Mucosa of descending colon (tissue), 3 donors: ENCODE measurements at places on chromosomes 2 and 18. TPM values are rescaled to one million over a fixed set of nuclear protein-coding genes. Genes with fewer than 3 reads are reported as not detected.

GRCh38 chr2:131413148-131413747 lies 49.3 kb upstream of the RAB6D start:
- no peak for DNase-seq

GRCh38 chr2:131037398-131038257 lies 55.6 kb downstream of the FAM168B start:
- no peak for DNase-seq

EVA1A gene
- total RNA-seq = not detected

SCN3A gene
- 1.1 TPM for total RNA-seq

DNA sequence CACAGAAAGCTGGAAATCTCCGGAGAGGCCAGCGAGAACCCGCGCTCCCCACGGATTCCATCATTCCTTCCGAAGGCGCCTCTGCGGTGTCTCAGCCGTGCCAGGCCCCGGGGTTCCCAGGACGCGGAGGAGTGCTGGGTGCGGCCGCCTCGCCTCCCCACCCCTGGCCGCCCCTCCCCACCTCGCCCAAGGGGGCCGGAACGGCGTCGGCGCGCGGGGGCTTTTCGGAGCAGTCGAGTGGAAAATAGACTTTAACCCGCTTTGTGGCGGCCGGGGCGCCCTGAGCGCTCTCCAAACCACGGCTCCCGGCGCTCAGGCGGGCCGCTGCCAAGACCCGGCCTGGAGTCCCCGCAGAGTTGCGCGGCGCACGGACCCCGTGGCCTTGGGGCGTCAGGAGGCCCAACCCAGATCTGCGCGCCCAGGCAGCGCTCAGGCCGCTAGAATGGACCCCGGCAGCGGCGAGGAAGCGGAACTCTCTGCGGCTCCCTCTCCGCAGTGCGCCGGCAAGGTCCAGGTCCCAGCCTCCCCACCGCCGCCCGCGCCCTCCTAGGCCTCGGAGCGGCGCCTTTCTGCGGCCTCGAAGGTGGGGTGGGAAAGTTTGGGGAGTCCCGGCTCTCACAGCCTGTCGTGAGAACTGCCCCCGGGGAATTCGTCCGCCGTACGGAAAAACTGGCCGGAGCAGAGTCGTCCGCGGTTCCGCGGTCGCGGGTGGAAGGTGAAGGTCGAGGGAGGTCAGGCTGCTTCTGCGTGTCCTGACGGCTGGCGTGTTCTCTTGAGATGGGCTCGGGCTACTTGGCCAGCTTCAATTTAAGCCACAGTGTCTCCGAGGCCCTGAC lies 1.2 kb upstream of the EMX1 start:
- DNase-seq = peak; percentile 72

- peak; percentile 65 for DNase-seq
Measured at GRCh38 chr2:84781942-84782716, 98.8 kb downstream of the TRABD2A start.

DNA sequence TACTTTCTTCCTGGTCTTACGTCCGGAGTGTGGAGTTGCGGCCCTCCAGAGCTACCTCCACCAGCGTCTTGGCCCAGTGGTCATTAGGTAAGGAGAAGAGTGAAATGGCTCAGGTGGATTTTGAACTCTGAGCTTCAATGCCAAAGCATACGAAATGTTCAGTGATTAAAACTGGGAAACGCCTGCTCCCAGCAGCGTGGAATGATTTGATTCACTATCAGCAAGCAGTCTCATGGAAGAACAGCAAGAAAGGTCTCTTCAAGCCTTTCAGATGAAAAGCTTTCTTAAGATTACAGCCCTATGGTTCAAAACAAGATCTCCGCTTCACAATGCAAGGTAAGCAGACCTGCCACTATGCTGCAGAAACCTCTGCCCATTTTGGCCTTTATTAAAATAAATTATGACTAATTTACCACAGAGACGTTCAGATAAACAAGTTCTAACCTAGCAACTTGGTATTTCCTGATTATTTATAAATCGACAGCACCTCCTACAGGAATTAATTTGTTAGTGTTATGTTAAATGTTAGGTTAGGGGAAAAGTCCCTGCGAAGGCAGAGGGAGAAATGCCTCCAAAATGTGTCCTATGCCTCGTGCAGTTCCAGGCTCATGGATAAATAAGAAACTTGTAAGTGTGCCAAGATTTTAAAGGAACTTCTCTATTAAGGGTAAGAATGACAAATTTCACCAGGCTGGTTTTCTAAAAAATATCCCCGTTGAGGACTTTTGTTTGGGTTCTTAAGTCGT lies 10.1 kb downstream of the SP9 start:
- DNase-seq = peak; percentile 6

FAM110C gene
- total RNA-seq = 14.2 TPM

SFT2D3 gene
- total RNA-seq = 8.8 TPM

- no peak for DNase-seq
Measured at GRCh38 chr2:101829429-101829828, 131.9 kb downstream of the MAP4K4 start.

RAPH1 gene
- 48.4 TPM for total RNA-seq

- no peak for DNase-seq
Measured at GRCh38 chr18:79497638-79498081, 101.9 kb downstream of the NFATC1 start.

GRCh38 chr2:240998995-240999791 lies 775 bp downstream of the SNED1 start:
- peak; percentile 58 for DNase-seq

HOXD1 gene
- 4.6 TPM for total RNA-seq

GRCh38 chr2:180962727-180963314 lies 17.6 kb upstream of the UBE2E3 start:
- no peak for DNase-seq

DNA sequence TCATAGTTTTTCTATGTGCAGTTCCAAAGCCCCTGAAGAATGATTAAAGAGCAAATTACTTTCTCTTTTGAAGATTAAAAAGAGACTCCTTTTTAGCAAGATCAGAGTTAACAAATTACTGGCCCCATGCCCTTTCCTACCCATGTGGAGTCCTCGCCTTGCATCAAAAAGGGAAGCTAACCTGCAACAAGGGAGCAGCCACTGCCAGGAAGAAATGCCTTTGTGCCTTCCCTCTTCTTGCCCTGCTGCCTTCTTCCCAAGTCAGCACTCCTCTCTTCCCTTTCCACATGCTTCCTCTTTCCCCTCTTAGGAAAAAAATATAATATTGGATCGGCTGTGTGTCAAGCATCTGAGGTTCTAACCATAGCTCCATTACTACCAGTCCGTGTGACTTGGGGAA lies 37.1 kb upstream of the CYP1B1 start:
- no peak for DNase-seq

DNA sequence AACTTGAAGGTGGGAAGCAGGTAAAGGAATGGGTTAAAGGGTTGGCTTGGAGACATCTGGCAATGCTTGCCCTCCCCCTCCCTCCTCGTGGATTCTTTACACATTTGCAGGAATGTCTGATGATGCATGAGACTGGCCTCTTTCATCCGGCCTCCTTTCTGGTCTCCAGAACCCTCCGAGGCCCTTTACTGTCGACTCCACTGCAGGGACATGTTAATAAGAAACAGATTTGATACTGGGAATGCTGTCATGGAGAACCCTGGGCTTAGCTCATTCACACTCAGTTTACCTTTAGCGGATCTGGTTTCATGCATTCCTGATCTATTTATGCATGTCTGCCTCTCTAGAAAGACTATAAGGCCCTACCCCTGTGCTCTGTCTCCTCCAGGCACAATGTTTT lies 238.7 kb downstream of the TGIF1 start:
- DNase-seq = no peak

GRCh38 chr2:149732001-149732685 lies 144.6 kb upstream of the MMADHC start:
- no peak for DNase-seq

TEKT4 gene
- not detected for total RNA-seq

- no peak for DNase-seq
Measured at GRCh38 chr2:9268301-9269080, 61.9 kb downstream of the ASAP2 start.

GRCh38 chr2:230714136-230714480 lies 1.5 kb downstream of the CAB39 start:
- DNase-seq = no peak

- no peak for DNase-seq
Measured at GRCh38 chr2:59892398-59892797, 661.1 kb downstream of the BCL11A start.

FAM210A gene
- total RNA-seq = 17.5 TPM

ELOA2 gene
- not detected for total RNA-seq

DNA sequence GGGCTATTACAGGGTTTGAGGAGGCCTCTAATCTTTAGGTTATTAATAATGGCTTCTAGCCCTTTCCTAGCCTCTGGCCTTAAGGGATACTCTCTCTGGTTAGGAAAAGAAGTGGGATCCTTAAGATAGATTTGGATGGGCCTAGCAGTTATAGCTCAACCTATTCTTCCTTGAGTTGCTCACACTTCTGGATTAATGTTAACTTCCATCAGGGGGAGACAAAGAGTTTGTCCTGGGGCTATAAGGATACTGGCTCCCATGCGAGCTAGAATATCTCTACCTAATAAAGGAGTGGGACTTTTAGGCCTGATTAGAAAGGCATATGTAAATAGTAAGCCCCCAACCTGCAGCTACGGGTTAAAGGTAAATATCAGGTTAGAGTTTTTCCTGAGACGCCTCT lies 14.3 kb upstream of the PTH2R start:
- no peak for DNase-seq

ANKRD30BL gene
- not detected for total RNA-seq

GRCh38 chr2:221346411-221346810 lies 225.7 kb downstream of the EPHA4 start:
- no peak for DNase-seq

- no peak for DNase-seq
Measured at GRCh38 chr2:66521291-66521922, 86.5 kb downstream of the MEIS1 start.
